ENCODE measurements at places on chromosomes 4 and X.

GRCh38 chr4:90715242-90715641 lies 588.0 kb downstream of the CCSER1 start:
- no peak for DNase-seq

- no peak for DNase-seq
Observed at GRCh38 chrX:112760697-112761096, 79.9 kb downstream of the AMOT start.

DNA sequence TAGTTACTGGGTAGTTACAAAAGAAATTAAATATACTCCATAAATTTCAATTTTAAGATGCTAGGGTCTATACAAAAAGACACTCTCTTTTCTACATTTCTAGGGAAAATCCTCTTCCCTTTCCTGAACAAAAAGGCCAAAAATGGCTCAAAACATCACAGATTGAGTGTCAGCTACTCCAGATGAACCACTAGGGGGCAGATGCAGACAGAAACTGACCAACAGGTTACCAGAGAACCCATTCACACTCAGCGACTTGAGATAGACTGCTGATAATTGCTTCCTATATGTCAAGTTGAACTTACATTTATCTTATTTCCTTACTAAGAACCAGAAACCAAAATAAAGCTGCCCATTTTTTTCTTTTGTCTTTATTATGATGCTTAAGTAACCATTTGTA lies 83.4 kb upstream of the MID1IP1 start:
- DNase-seq: no peak

DNA sequence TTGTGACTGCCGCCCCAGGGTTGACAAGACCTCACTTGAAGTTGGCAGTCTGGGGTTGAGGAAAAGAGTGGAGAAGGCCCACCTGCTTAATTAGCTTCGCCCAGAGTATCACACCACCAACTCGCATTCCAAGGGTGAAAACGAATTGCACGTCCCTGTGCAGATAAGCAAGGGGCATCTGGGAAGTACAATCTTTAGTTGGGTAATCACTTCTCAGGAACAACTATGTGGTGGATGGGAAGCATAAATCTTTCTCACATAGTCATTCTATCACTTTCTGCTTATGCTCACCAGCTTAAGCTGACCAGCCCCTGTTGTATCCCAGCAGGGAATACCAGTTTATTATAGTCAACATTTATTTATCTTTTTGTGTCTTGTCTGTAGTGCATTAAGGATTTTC lies 14.3 kb downstream of the SPCS3 start:
- DNase-seq: no peak

GRCh38 chrX:41024755-41025154 lies 60.5 kb upstream of the USP9X start:
- DNase-seq: no peak

DNA sequence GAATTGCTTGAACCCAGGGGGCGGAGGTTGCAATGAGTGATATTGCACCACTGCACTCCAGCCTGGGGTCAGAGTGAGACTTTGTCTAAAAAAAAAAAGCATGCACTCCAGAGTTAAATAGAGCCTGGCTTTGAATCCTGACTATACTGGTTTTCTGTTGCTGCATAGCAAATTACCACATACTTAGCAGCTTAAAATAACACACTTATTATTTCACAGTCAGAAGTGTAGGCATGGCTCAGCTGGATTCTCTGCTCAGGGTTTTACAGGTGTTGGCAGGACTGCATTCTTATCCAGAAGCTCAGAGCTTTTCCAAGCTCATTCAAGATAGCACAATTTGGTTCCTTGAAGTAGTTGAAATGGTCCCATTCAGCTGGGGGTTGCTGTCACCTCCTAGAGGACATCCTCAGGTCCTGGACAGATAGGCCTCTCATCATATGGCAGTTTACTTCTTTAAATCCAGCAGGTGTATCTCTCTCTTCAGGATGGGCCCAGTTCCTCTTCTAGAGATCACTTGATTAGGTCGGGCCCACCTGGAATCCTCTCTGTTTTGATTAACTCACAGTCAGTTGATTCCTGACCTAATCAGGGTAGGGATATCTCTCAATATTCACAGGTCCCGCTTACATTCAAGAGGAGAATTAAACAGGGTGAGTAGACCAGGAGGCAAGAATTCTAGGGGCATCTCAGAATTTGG lies 26.8 kb downstream of the DOCK11 start:
- no peak for DNase-seq

- DNase-seq: no peak
Observed at GRCh38 chr4:3123181-3123671, 48.7 kb downstream of the HTT start.

GRCh38 chr4:87058356-87059073 lies 123.7 kb downstream of the AFF1 start:
- DNase-seq: peak; percentile 10

DNA sequence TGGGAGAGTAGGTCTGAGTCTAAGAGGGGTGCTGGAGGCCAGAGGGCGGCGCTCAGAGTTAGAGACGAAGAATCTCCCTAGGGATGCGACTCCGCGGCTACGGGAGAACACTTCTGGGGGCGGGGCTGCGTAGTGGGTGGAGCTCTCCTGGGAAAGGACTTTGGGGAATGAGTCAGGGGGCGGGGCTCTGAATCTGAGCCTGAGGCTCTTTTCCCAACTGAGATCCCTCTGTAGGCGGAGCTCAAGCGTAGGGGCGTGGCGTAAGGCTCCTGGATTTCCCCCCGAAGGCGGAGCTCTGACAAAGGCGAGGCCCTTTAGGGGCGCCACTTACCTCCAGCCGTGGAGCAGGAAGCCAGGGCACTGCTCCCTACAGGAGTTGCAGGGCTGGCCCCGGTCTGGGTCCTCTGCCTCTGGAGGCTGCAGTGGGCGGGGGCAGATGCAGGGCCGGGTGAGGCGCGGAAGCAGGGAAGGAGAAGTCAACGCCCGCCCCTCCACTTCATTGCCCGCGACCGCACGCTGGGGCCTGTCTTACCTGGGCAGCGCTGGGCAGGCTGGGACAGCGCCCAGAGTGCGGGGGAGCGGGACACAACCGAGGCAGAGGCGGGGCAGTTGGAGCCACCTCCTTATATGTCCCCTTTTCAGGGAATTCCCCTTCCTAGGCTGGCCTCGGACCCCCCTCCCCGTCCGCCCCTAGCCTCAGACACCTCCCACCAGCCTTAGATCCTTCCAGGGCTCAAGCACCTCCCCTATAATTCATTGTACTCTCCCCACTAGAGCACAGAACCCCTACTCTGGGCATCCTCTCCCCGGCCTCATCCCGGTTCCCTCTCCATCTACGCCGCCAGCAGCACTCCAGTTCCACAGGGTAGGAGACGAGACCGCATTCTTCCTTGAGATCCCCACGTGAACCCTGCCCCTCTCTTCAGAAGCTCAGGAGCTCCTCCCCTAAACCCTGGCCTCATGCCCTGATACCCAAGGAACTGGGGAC lies 1.6 kb downstream of the PRICKLE3 start:
- DNase-seq: peak; percentile 40

DNA sequence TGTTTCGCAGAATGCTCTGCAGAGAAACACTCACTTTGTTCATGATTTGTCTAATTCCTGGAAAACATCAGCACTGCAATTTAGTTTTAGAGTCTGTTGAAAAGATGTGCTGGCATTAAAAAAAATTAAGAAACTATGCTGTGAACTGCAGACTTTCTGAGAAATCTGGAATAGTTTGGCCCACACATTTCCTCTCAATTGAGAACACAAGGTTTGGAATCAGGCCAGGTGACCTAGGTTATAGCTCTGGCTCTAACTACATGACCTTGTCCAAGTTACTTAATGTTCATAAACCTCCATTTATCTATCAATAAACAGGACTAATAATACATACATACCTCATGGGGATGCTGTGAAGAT lies 61.4 kb upstream of the ENPEP start:
- no peak for DNase-seq

DNA sequence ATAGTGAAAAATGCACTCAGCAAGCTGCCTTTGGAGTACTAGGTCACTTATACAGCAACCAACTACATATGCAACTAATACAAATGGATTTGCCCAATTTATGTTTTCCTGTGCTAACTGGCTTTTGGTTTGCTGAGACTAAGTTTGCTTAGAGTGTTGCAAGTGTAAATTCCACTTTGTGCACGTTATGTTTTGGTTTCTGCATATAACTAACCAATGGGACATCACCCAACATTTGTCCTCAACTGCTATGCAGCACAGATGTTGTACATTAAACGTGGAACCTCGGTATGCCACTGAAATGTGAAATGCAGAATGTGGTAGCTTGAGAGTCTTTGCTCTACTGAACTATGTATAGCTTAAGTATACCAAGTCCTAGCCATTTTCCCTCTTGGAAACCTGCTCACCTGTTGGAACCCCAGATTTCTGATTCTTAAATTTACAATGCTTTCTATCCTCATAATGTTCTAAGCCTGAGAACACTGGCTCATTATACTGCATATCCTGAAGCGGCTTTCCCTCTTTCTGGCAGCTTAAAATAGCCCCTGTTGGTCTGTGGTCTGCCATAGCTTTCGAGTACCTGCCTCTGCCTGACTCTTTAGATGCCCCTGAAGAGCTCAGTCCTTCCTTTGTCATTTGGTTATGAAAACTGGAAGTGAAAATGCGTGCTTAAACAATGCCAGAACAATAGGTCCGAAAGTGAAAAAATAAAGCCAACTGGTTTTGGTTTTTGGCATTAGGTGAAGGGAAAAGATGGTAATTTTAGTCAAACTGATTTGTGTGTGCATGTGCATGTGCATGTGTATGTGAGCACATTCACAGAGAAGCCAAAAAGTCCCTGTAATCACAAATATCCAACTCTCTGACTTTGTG lies 158.0 kb downstream of the SH2D1A start:
- no peak for DNase-seq

DNA sequence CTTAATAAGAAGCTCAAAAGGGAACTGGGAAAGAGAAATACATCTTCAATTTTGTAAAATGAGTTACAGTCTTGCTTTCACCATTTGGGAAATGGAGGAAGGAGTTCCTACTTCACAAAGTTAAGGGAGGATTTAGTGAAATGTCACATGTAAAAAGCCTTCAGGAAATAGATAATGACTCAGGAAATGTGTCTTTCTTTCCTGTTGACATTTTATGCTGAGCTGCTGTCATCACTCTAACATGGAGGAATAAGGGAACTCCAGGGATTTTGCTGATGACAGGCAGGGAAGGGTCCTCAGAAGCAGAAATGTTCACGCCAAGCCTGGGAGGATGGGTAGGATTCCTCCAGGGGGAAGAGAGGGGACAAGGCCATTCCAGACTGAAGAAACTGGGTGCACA lies 251.1 kb downstream of the USP46 start:
- DNase-seq: no peak

DNA sequence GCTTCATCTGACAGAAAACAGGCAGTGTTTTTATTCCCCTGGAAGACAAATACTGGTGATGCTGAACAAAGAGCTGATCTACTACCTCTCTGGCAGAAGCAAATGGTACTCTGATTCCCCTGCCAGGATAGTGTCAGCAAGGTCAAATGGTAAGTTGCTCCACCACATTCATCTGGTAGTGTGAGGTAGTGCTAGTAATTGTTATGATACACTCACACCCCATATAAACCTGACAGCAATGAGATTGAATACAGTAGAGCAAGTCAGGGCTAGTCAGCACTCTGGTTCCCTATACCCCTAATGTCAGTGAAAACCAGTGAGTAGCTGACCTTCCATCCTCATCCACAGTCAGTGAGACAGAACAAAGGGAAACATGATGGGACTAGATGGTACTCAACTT lies 3.4 kb upstream of the SPIN4 start:
- DNase-seq: no peak

GRCh38 chr4:138182838-138183426 lies 59.2 kb downstream of the SLC7A11 start:
- peak; percentile 6 for DNase-seq

DNA sequence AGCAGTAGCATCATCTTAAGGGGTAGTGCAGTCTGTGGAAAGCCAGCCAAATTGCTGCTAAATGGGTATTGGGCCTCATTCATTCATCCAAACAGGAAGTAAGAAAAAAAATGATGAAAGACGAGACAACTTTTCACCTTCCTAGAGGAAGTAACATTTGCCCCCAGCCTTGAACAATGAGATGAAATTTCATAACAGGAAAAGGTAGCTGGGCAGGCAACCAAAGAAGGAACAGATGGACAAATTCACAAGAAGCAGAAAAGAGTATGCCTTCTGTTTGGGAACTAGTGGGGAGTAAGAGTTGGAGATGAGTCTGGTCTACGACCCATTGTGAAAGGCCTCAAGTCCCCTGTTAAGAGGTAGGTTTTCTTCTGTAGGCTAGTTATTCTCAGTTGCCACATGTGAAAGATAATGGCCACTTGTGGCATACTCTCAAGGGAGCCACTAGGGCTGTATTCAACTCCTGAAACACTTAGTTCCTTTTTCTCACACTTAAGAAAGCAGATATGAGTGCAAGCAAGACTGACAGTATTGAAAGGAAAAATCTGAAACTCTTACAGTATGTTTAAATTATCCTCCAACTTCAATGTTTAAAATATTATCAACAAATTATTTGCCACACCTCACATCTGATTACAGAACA lies 190.4 kb downstream of the AR start:
- no peak for DNase-seq

DNA sequence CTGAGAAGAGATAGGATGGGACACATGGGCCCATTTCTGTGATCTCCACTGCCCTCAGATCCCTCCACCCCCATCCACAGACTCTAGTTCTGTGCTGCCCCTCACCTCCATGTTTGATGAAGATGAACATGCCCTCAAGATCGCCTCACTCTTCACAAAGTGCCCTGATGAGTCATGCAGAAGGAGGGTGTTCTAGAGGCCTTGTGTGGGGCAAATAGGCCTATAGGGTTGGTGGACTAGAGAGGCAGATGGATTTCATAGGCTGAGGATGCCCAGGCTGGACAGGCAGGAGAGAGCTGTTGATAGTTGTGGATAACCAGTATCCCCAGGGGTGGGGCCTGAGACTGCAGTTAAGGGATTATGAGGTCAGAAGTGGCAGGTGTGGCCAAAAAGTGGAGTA lies at the start of gene CXorf65:
Gene CXorf65 (minus strand): TSS at position 314 of the 400 bp plus-strand sequence. CDS start 184 bp downstream, at position 130.
- peak; percentile 59 for DNase-seq

DNA sequence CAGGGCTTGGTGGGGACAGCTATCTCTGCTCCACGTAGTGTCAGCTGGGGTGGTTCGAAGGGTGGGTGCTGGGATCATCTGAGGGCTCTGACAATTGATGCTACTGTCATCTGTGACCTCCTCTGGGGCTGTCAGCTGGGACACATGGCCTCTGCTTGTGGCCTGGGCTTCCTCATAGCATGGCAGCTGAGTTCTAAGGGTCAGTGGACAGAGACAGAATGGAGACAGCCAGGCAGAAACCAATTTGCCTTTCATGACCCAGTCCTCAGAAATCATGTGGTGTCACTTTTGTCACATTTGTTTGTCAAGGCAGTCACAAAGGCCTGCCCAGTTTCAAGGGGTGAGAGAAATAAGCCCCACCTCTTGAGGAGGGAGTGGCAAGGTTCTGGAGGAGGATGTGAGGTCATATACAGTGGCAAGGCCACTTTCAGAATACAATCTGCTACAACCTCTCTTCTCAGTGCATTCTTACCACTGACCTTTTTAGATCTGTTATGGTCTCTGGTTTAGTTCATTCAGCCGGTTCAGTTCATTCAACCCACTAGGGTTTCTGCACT lies 103.6 kb upstream of the BCOR start:
- peak; percentile 64 for DNase-seq

GRCh38 chrX:80489166-80489565 lies 68.9 kb downstream of the TENT5D start:
- DNase-seq: no peak

Measured in CD4-positive, alpha-beta T cell treated with Interleukin-17A for 1 hour (primary cell).